ENCODE measurements at places on chromosomes 13 and 19.

GRCh38 chr19:45629704-45630103 is 9.5 kb downstream of the EML2 start:
- DNase-seq, result no peak

- DNase-seq, result no peak
These were observed 133.9 kb downstream of the DCT start for GRCh38 chr13:94345374-94346195.

DNA sequence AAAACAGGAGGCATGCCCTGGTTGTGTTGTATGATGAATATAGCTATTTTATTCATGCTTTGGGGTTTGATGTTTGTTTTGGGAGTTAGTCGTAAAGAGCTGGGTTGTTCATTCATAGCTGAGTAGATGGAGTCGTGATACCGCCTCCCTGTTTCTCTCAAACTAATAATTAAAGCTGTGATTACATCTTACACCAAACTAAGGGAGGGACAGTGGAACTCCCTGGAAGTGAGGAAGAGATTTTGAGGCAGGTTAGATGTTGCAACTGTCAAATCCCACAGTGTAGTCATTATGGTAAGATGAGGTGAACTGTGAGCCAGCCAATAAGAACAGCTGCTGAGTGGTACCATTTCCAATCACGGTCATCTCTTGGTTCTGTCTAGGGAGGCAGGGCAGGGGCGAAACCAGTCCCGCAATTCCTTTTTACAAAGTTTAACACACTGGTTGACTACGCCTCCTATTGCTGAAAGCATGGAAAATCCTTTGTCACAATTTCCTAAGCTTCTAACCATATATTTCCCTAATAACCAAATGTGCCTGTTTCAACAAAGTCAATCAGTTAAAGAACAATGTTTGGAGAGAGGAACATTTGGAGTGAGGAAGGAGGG is 207.6 kb upstream of the SERP2 start:
- no peak for DNase-seq

GRCh38 chr13:62046512-62046911 is 630.9 kb upstream of the PCDH20 start:
- DNase-seq, result no peak
